Germinal center (tissue), 1 donor: ENCODE measurements at places on chromosomes 7 and 10.
A peak's percentile ranks its signal among the peaks of the same experiment; 100 is the strongest.

GRCh38 chr7:95190515-95190914, 133.8 kb downstream of the PON1 start:
- DNase-seq = no peak

- DNase-seq = no peak
These were observed 34.3 kb upstream of the WNT16 start for GRCh38 chr7:121294448-121294992.

- DNase-seq = no peak
These were observed 41.2 kb downstream of the CALML3 start for GRCh38 chr10:5565671-5566581.

GRCh38 chr10:88680958-88681357, 16.7 kb downstream of the LIPF start:
- no peak for DNase-seq

DNA sequence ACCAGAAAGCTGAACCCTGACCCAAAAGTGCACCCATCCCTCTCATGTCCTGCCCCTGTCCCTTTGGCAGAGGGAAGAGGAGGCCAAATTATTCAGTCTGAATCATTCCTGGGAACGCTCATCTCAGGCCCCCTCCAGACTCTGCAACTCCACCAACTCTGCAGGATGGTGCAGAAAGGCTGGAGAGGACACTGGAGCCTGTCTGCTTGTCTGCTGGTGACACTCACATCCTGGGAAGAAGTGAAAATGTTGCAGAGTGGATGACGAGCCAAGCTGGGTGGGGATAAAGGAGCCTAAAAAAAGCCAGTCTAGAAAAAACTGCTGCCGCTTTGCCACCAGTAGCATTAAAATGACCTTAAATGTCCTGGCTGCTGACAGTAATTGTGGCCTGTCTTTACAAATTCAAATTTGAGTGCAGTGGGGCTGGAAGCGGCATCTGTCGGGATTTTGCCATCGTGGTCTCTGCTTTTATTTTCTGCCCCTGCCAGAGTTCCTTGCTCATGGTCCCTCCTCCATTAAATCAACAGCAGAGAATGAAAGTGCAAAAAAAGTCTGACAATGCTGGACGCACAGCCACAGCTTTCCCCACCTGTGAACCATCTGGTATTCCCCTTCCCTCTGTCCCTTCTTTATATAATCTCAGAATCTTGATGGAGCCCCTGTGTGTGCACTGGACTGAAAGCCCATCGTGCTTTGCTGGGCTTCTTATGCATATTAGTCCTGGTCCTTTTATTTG, 63.9 kb downstream of the STK17A start:
- DNase-seq = no peak

GRCh38 chr10:42974693-42975002, 102.2 kb upstream of the RET start:
- DNase-seq = no peak

DNA sequence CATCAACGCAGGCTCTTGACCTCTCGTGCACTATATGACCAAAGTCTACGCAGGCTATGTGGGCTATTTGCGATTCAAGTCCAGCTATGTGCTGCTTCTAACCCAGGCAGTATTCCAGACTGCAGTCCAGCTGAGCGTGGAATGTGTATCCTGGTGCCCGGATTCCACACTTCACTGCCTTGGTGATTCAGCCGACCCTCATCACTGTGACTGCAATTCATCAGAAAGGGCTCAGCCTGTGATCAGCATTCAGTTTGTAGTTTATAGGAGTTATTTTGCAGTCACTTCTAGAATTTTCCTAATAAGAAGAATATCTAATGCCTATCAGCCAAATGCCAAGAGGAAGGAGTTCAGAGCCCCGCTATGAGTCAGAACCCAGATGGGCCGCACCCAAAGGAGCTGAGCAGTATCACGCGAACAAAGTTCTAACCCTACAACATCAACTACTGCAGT, 119.8 kb upstream of the LANCL2 start:
- no peak for DNase-seq

GRCh38 chr7:102264367-102264891, 22.2 kb upstream of the SH2B2 start:
- DNase-seq = no peak

GRCh38 chr7:155550916-155551315, 4.6 kb upstream of the CNPY1 start:
- no peak for DNase-seq

DNA sequence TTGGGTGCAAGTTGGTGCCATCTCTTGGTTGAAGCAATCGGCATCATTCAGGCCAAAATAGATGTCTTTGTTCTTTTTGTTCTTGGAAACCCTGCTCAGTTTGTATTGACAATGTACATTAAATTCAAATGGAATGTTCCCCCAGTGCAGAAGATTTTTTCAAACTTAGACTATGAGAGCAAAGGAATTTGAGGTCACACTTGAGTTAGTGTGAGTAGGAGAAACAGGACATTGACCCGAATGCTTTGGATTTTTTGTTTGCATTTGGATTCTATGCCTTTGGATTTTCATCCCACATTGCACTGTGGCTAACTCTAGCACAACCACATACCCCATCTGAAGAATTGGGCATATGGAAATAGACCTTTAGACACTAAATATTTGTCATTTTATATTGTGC, 480.0 kb downstream of the GALNT17 start:
- no peak for DNase-seq

GRCh38 chr10:44627591-44628354, 242.9 kb upstream of the CXCL12 start:
- DNase-seq = no peak

DNA sequence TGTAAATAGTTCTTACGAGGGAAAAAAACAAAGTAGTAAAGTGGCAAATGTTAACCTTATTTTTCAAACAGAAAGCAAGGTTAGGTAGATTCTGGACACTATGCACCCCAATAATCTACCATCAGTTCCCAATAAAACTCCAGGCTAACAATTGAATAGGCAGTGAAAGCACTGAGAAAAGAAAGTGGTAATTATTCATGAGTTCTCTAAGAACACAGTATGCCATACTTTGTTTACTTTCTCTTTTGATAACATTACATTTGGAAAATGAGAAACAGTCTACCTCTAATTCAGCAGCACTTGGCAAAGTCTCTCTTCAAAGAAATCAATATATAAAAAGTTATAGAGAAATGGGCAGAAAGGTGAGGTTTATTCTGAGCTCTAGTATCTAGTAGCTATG, 18.4 kb downstream of the TM9SF3 start:
- no peak for DNase-seq

- no peak for DNase-seq
These were observed 68.6 kb downstream of the DYNC2I1 start for GRCh38 chr7:158924956-158925355.

- DNase-seq = peak; percentile 6
These were observed 10.5 kb downstream of the IKZF1 start for GRCh38 chr7:50314836-50315592.

DNA sequence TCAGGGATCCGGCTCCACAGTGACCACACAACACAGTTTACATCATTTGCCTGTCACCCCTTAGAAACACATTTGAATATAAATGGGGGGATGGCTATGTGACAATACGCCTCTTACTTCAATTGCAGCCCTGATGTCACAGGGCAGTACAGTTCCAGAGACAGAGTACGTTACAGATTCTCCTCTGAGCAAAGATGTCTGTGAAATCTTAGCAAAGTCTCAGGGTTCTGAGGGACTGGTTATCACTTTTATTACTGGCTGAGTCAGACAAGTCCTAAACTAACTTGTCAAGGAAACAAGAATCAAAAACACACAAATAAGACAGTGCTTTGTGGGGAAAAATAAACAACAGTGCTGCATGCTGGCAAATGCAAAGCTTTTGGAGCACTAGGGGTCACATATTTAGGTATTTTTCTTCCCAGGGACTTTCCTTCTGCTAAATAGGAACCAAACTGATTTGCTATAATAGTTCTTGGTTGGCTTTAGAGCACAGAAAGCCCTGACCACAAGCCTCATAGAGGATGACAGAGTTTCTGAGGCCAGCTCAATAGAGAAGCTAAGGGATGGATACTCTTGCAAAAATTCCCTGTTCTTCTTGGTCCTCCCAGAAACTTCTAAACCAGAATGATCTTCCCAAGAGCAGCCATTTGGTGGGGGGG, 501.6 kb downstream of the GRID1 start:
- no peak for DNase-seq

GRCh38 chr7:155598810-155599210, 45.7 kb upstream of the RBM33 start:
- DNase-seq = peak; percentile 72

DNA sequence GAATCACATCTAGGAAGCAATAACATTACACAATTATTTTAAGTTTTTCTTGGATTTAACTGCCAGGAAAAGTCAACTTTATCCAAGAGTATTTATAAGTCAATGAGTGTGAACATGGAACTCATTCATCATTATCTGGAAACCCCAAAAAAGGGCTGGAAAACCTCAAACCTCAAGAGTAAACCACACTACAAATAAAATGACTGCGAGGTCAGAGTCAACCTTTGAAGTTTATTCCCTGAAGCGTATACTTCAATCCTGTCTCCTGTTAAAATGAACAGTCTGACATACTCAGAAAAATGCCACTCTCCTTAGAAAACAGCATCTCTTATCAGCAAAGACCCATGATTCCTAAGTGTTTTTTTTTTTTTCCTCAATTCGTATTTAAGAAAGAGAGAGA, 86.5 kb downstream of the RELN start:
- DNase-seq = no peak

DNA sequence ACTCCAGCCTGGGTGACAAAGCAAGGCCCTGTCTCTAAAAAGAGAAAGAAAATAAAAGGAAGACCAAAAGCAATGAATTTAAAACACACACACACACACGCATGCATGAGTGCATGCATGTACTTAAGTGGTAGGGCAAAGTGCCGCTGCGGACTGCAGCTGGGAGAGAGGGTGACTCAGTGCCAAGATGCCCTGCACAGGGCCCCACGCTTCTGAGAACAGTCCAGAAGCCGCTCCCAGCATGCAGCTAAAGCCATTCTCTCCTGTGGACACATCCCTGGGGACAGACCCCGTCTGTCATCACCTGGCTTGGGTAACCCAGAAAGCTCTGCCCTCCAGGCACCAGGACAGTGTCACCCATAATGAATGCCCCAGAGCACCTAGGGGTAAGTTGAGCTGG, 61.0 kb upstream of the MYL10 start:
- DNase-seq = no peak

- no peak for DNase-seq
These were observed 13.6 kb upstream of the GPR37 start for GRCh38 chr7:124779194-124779593.

DNA sequence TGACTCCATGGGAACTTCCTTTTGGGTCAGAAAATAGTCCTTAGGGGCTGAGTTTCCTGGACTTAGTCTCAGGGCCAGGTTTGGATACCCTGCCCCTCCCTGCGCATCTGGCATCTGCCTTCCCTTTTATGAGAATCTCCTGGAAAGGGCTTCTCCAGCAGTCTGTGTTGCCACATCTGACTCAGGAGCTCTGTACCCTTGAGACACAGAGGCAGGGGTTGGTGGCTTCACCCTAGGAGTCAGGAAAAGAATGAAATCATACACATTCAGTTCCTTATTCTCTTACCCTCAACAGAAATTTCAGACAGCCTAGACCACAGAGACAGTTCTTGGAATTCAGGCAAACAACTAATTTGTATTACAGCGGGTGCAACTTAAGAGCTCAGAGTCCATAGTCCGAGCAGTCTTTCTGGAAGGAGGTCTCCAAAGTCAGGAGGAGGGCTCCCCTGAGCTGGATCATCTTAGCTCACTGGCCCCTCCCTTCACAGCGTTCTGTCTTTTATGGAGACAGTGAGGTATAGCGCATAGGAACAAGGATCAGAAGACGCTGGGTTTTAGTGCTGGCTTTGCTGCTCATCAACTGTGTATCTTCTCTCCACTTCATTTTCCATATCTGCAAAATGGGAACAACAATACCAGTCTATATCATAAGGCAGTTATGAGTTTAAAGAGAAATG, 3.0 kb upstream of the PLAU start:
- DNase-seq = no peak

- no peak for DNase-seq
These were observed at the start of gene FLNC for GRCh38 chr7:128830231-128831177. Gene FLNC (plus strand): TSS chr7:128830406. CDS start chr7:128830638, 232 bp downstream.

- no peak for DNase-seq
These were observed 3.2 kb downstream of the PARP12 start for GRCh38 chr7:140059273-140060242.

- no peak for DNase-seq
These were observed 174.4 kb downstream of the GRID1 start for GRCh38 chr10:86192147-86192546.

DNA sequence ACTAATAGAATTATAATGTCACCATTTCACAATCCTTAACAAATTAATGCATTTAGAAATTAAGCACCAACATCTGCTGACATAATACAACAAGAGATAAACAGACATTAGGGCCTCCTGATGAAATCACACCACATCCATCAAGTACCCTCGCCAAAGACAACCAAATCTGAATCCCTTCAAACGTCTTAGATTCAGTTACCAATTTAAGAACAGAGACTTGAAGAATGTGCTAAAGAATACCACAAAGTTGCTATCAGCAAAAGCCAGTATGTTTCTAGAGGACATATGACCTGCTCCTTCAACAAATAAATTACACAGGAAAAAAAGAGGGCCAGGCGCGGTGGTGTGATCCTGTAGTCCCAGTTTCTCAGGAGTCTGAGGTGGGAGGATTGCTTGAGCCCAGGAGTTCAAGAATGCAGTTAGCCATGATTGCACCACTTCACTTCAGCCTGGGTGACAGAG, 144.5 kb downstream of the REEP3 start:
- no peak for DNase-seq

DNA sequence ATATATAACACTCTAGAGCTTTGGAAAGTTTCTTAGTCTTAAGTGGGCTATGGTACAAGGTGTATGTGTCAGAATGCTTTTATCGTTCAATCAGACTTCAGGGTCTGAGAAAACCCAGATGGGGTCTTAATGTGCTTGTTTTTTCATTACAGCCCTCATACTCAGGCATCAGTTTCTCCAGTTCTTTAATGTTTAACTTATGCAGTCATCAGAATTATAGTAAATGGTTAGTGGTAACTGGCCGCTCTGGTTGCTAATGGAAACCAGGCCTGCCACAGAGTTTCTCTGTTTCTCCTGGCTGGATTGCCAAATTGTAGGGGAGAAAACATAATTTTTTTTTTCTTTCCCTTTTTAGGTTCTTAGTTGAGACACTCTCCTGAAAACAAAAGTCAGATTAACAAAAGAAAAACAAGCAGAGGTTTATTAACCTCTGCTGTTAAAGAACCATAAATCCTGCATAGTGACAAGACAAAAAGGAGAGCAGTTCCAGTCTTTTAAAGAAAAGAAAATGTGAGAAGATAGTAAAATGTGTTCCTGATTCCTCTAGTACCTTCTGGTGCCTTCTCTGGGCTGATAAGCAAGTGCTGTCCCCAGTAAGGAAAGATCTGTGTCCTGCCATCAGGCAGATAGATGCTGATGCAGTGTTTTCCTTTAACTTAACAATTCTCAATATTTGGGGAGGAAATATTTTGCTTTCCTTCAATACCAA, 21.5 kb upstream of the GHITM start:
- DNase-seq = no peak

DNA sequence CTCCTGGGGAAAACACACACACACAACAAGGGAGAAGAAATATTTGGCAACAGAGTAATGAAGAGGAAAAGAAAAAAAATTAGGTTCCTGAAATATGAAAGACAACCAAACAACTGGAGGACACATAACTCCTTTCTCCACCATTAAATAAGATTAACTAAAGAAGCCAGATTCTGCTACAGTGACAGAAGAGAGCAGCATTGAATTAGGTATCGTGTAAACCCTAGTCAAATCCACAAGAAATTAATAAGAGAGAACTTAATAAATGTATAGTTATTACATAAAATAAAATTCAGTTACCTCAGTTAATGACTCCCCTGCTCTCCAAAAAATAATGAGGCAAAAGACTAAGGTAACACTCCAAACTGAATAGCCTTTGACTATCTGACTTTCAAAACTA, 306.7 kb downstream of the CRPPA start:
- DNase-seq = no peak

- DNase-seq = peak; percentile 20
These were observed 272.9 kb downstream of the TRIL start for GRCh38 chr7:28685242-28685643.
